Stimulated activated CD8-positive, alpha-beta memory T cell treated with anti-CD3 and anti-CD28 coated beads, Interleukin-4, amount 100 ng/mL, for 1 hour (primary cell): ENCODE measurements at places on chromosomes 2 and 18.

DNA sequence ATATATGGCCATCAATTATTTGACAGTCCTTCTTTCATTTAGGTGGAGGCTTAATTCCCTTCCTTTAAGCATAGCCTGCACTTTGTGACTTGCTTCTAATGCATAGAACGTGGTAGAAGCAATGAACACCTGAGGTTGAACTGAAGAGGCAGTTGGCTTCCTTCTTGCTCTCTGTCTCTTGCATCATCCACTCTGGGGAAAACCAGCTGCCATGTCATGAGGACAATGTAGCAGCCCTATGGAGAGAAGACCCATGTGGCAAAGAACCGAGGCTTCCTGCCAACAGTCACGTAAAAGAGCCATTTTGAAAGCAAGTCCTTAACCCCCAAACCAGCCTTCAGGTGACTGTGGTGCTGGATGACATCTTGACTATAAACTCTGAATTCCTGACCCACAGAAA, 46.8 kb downstream of the ATOH8 start:
- no peak for DNase-seq

- no peak for DNase-seq
Observed at GRCh38 chr2:19357402-19358241, 801 bp downstream of the OSR1 start.

- no peak for DNase-seq
Observed at GRCh38 chr2:118053681-118054080, 34.6 kb upstream of the INSIG2 start.

DNA sequence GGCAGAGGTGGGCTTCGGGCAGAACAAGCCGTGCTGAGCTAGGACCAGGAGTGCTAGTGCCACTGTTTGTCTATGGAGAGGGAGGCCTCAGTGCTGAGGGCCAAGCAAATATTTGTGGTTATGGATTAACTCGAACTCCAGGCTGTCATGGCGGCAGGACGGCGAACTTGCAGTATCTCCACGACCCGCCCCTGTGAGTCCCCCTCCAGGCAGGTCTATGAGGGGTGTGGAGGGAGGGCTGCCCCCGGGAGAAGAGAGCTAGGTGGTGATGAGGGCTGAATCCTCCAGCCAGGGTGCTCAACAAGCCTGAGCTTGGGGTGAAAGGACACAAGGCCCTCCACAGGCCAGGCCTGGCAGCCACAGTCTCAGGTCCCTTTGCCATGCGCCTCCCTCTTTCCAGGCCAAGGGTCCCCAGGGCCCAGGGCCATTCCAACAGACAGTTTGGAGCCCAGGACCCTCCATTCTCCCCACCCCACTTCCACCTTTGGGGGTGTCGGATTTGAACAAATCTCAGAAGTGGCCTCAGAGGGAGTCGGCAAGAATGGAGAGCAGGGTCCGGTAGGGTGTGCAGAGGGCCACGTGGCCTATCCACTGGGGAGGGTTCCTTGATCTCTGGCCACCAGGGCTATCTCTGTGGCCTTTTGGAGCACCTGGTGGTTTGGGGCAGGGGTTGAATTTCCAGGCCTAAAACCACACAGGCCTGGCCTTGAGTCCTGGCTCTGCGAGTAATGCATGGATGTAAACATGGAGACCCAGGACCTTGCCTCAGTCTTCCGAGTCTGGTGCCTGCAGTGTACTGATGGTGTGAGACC, at the start of gene PROC:
Gene PROC (plus strand): TSS at position 128 of the 812 bp plus-strand sequence. CDS start 1,516 bp downstream, outside the sequence.
- no peak for DNase-seq

DNA sequence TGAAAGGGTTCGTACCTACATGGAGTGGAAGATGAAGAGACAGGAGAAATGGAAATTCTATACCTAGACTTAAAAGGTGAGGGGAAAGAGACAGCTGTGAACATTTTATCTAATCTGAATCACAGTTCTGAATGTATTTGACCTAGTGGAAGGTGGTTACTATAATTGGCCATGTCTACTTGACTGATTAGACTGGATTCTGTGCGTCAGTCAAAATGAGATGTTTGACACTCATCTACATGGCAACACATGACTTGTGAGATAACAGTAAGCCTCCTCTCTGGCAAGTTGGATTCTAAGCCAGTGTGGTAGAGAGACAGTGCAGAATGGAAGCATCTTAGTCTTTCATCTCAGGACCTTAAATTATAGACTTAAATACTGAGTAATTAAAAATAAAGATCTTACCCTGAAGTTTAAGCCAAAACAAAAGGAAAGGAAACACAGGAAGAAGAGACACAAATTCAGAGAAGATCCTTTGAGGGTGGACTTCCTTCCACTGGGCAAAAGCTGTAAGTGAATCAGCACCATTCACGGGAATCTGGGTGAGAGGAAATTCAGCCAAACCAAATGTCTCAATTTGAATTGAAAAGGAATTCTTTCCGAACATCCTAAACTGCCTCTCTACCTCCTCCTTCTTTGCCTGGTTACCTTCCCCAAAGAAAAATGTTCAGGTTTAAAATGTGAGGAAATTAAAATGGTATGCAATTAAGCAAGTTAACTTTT, 121.6 kb downstream of the EHBP1 start:
- no peak for DNase-seq

GRCh38 chr2:45585267-45585861, 25.7 kb downstream of the SRBD1 start:
- DNase-seq, result no peak

DNA sequence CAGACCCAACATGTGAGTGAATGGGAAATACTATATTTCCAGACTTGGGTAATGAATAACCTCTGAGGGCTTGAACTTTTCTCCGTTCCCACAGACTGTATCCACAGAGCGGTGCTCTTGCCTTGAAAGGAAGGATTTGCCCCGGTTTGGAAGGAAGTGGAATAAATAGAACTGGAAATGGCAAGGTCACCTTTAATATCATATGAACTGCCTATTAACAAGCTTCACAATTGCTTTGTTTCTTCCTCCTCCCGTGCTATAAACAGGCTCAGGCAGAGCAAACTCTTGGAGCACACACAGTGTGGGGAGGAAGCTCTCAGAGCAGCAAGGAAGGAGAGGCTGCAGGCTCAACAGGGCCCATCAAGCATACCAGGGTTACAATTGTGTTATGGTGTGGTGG, 28.5 kb upstream of the DARS1 start:
- DNase-seq, result no peak

DNA sequence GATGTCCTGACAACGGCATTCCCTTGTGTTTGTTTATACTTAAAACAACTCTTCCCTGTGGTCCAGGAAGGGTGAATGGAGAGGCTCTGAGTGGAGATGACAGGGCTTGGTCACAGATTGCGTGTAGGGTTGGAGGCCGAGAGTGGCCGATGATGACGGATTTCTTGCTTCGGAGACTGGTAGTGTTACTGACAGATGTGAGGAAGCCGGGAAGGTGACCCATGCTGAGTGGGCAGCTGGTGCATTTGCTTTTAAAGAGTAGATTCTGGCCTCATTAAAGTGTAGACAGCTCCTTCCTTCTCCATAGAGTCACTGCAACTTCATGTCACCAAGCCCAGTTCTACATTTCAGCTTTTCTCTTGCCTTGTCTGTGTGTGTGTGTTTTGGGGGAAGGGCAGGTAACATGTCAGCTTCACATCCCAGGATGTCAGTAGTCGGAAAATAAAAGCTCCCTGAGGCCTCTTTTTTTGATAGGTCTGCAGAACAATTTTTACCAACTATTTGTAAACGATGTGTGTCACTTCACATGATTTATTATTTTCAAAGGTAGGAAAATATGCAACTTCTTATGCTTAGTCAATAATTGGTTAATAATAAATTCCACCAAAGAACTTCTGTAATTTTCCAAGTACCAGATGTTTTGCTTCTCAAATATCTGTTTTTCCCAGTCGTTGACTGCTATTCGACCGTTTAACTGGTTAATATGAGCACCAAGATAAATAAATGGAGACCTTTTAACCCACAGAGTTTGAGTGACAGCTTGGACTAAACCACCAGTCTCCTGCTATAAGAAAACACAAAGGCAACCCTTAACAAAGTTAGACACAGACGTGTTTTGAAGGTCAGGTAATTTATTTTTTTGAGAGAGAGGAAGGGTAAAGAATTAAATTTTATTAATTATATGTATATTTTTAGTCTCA, 436.9 kb downstream of the SLC4A3 start:
- DNase-seq, result no peak

DNA sequence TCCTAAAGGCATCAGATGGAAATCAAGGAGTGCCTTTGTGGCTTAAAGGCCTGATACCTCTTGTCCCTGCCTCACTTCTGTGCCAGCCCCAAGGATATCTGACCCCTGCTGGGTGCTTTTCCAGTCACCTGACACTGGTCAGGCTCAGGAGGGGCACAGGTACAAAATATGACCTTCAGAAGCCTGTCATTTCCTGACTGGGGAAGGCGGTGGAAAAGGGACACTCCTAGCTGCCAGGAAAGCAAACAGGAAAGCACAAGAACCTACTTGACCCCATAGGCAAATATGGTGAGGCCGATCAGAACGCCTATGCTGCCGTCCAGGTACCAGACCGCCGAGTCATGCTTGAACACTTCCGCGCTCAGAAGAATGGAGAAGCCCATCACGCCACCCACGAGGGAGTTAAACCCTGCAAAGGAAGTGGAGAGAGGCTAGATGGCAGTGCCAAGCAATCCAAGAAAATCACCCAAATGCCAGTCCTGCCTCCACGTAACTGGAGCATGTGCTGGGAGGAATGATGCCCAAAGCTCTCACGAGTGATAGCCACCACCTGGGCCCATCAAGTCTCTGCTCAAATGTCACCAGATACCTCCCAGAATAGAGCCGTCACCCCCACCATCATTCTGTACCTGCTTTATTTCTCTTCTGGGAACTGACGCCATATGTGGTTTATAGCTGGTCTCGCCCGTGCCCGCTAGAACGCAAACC, 204.0 kb downstream of the MGAT5 start:
- DNase-seq, result no peak

DNA sequence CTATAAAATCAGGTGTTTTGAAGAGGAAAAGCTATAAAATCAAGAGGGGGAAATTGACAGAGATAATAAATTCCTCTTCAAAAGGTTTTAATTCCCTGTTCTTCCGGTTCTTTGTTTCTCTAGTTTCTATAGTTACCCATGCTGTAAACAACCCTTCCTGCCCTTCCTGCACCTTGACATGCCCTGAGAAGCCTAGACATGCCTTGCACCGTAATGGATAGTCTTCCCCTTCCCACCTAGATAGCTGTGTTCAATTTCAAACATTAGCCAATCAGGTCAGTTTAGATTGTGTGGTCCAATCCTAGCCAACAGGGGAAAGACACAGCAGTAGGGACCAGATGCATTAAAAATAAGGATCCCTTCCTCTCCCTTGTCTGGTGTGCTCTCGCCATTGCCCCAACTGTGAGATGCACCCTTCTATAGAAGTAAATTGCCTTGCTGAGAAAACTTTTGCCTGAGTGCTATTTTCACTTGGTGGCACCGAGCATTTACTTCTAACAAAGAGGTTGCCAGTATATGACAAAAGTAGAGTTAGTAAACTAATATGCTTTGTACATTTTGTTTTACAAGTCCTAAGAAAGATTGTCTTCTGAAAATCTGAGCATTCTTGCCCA, 27.1 kb downstream of the SULT1C4 start:
- no peak for DNase-seq

GRCh38 chr2:142033393-142033792, 97.4 kb downstream of the LRP1B start:
- no peak for DNase-seq

GRCh38 chr2:174546519-174547506, 50.8 kb downstream of the WIPF1 start:
- no peak for DNase-seq

- no peak for DNase-seq
Observed at GRCh38 chr2:2689306-2689705, 358.2 kb upstream of the MYT1L start.

- no peak for DNase-seq
Observed at GRCh38 chr2:215455958-215456357, 20.1 kb upstream of the FN1 start.

GRCh38 chr18:23629444-23629946, 33.2 kb downstream of the ANKRD29 start:
- no peak for DNase-seq

DNA sequence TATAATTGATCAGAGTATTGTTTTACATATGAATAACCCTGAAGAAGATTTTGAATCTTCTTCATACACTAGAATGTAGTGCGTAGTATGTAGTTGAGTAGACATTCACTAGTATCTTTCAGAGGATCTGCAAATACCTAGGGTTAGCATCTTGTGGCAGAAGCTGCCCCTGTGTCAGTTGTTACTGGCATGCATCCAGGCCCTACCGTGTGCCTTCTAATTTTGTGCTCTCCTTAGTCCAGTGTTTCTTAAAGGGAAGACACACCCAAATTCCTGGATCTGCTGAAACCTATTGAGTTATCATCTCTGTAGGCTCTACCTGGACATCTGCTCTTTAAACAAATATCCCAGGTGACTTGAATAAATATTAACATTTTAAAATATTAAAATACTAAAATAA, 99.7 kb upstream of the SERTAD2 start:
- DNase-seq, result no peak
